ENCODE measurements at places on chromosomes 7 and 10.

GRCh38 chr10:22648547-22648961 lies 65.8 kb downstream of the PIP4K2A start:
- DNase-seq = no peak

DNA sequence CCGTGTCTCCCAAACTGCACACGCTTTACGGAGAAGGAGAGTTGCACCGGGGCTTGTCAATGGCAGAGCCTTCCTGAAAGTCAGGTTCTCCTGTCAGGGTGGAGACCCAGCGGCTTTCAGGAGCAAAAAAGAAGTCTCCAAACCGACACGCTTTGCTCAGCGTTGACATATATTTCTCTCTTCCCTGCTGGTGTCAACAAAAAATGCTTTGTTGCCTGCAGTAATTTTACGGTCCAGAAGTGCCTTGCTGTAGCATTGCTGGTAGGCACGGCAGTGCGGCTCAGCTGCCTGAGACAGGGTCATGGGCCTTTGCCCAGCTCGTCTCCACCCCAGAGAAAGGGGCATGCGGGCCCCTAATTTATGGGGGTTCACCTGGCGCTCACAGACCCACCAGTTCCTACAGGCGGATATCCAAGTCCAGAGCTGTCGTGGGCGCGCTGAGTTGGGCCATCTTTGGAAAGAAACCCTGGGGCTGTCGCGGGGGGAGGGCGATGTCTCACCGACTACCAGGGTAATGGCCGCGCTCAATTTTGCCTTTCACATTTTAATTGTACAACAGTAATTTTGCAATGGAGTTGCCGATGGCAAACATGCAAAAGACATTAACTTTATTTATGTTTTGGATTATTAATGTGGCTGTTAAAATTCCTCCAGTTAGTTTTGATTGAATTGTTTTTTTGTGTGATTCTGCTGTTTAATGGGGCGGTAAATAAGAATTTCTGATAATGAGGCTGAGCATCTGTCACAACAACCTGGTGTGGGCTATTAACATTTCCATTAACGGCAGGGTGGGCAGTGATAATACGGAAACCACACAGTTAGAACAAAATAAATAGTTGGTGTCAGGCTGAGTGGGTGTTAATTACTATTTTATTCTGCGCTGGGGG lies 478.2 kb upstream of the FOXK1 start:
- DNase-seq = no peak

DNA sequence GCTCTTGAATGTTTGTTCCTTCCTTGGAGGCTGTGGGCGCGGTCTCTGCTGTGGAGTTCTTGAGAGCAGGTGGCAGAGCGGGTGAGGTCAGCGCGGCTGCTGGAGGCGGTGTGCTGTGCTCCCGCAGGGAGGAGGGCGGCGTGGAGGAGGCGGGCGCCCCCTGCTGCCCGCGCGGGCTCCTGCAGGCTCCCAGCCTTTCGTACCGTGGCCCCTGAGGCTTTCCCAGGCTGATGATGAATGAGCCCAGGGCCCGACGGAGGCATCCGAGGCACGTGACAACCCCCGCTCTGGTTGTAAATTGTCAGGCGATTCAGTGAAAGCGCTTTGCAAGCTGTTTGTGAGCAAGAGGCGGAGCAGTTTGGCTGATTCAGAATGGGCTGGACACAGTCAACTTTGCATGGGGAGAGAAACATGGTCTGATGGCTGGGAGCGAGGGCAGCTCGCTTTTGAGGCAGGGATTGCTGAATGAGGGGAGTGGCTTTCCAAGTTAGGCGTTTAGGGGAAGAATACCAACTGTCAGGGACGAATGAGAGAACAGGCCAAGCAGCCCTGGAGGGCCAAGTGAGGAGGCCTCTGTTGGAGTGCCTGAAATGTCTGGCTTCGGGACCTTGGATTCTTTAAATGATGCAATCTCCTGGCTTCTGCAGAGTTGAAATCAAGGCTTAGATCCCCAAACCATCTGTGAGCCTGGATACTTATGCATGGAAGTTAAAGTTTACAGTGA lies 46.6 kb downstream of the CDHR3 start:
- peak; percentile 72 for DNase-seq

GRCh38 chr7:77698042-77698625 lies 1.9 kb downstream of the RSBN1L start:
- DNase-seq = no peak

GRCh38 chr7:2554661-2555111 lies 638 bp downstream of the BRAT1 start:
- no peak for DNase-seq

DNA sequence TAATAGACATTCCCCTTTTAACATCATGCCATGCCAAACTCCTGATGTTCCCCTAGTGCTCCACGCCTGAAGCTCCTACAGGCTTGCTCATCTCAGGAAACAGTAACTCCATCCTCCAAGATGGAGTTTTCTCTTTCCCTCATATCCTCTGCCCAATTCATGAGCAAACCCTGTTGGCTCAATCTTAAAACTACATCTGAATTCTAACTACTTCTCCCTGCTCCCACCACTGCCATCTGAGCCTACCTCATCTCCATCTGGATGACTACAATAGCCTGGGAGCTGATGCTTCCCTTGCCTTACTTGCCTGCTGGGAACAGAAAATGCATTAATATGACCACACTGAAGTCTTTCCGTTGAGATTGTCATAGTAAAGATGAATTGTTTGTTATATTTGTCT lies 271.7 kb upstream of the MKLN1 start:
- DNase-seq = no peak

- no peak for DNase-seq
Measured at GRCh38 chr7:8129318-8129659, 132.7 kb downstream of the ICA1 start.

GRCh38 chr7:121807078-121807477 lies 65.9 kb upstream of the PTPRZ1 start:
- no peak for DNase-seq

DNA sequence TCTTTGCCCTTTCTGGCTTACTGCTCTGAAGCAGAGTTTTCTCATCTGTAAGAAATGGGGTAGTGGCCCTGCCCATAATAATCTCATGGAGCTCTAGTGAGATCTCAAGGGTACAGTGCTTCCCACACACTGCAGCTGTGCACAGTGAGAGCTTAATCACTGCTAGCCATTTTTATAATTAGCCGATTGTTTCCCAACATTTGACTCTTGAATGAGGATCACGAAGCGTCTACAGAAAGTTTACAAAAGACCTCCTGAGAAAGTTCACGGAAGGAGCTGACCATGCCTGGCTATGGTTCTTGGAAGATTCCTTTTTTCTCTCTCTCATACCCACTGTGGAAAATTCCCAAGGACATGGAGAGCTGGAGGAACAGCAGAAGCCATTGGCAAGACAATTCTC lies 70.4 kb downstream of the FAM171A1 start:
- no peak for DNase-seq

GRCh38 chr7:36430881-36431280 lies 41.2 kb downstream of the ANLN start:
- DNase-seq = no peak

DNA sequence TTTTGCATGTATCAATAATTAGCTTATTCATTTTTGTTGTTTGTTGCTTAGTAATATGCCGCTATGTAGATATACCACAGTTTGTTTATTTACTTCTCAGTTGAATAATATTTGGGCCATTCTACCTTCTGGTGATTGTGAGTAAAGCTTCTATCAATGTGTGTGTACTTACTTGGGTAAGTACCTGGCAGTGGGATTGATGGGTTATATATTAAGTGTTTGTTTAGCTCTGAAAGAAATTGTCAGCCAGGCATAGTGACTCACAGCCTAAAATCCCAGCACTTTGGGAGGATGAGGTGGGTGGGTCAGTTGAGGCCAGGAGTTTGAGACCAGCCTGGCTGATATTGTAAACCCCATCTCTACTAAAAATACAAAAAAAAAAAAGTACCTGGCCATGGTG lies 975.7 kb upstream of the MBL2 start:
- no peak for DNase-seq

DNA sequence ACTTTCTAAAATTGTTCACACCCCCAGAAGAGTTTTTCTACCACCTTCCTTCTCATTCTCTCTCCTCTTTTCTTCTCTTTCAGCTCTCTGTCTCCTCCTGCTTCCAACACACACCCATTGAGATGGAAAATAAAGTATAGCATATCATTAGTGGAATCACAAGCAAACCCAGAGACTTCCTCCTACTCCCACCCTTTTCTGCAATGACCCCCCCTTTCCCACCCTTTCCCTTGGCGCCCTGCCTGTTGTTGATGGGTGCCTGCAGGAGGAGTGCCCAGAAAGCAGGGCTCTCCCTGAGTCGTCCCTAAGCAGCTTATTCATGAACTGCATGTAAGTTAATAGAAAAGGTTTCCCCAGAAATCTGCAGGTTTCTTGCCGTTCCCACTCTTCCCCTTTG lies 300.0 kb downstream of the PLXNA4 start:
- DNase-seq = no peak

DNA sequence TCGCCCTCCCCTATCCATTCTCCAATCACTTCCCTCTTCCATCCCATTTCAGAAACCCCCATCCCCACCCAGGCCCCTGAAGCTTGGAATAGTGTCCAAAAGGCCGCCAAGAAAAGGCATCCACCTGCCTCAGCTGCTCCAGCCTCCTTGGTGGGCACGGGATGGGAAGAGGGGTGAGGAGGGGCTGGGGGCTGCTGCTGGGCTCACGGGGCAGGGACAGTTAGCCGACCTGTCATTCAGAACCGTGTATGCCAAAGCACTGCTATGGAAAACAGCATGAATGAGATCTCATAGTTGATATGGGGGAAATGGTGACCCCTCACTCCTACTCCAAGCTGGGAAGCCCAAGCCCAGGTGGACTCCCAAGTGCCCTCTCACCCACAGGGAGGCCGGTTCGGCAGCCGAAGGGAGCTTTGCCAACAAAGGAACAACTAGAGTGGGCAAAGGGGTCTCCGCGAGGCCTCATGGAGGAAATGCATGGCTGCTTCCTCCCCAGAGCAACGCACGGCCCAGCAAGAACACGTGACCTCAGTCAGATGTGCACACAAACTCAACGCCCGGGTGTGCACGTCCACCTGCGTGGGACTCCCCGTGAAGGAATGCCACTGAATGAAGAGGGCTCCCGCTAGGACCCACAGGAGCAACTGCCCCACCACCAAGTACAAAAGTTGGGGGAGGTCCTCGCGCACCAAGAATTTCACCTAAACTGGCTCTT lies 52.5 kb downstream of the EBF3 start:
- no peak for DNase-seq

DNA sequence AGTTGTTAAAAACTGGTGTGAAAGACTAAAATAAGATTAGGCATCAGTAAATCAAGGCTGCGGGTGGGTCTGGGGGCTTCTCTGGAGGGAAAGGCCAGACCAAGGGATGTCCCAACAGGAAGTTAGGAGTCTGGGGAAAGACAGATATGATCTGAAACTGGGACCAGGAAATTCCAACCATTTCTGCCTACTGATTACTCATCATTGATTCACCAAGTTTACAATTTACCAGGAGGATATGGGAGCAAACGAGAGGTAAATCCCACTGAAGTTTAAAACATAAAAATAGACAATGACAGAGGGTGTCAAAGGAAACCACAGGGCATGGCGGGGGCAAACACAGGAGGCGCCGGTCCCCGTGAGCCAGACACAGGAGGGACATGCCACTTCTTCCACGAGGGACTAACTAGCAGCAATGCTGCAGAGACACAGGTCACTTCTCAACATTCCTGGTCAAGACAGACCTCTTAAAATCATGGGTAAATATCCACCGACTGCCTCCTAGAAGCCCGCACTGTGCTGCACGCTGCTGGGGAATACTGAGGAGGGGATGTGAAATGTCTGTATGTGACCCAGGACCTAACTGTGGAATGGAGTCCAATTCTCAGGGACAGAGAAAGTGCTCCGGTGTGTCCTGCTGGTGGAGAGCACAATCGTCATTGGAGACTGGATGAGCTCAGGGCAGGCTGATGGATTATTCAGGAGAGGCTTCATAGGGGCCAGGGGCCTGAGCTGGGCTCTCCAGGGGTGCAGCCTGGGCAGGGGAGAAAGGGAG lies 153.4 kb upstream of the KLF14 start:
- no peak for DNase-seq

GRCh38 chr7:136923111-136923667 lies 54.7 kb downstream of the CHRM2 start:
- DNase-seq = no peak

DNA sequence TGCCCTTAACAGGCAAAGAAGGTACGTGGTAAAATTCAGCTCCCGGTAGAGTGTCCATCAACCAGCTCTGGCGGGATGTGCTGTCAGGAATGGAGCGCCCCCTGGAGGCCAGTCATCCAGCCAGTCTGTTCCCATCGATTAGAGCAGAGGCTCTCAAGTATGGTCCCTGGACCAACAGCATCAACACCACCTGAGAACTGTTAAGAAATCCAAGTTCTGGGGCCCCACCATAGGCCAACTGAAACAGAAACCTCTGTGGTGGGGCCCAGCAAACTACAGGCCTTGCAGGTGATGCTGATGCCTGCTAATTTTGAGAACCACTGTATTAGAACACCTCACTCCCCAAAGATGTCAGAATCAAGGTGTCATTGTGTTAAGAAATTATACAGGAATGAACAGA lies 109.2 kb downstream of the DPY19L1 start:
- DNase-seq = no peak

DNA sequence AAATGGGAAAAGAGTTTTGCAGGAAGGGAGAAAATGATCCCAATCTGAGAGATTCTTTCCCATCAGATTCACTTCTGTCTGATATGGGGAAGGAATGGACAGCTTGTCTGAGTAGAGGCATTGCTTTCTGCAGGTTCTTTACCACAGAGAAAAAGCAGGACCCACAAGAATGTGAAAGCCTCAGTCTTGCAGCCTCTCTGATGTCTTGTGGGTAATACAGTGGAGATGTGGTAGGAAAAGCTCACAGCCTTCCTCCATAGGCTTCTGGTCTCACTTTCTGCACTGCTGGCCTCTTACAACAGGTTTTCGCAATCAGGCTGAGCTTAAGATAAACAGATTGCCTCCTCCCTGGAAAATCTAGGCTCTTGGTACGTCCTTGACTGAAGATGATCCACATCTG lies 551 bp downstream of the IFIT1 start:
- DNase-seq = no peak

GRCh38 chr10:36038316-36038955 lies 396.3 kb upstream of the FZD8 start:
- DNase-seq = no peak

DNA sequence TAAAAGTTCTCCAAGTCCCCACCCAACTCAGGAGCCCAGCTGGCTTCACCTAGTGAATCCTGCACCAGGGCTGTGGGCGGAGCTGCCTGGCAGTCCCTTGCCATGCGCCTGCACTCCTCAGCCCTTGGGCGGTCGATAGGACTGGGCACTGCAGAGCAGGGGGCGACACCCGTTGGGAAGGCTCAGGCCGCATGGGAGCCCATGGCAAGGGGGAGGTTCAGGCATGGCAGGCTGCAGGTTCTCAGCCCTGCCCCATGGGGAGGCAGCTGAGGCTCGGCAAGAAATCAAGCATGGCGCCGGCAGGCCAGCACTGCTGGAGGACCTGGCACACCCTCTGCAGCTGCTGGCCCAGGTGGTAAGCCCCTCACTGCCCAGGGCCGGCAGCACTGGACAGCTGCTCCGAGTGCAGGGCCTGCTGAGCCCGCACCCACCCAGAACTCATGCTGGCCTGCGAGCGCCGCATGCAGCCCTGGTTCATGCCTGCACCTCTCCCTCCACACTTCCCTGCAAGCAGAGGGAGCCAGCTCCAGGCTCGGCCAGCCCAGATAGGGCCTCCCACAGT lies 149.9 kb downstream of the ANKRD30A start:
- no peak for DNase-seq
